Right cardiac atrium (tissue), 5 donors: ENCODE measurements at places on chromosomes 3 and 15.

DNA sequence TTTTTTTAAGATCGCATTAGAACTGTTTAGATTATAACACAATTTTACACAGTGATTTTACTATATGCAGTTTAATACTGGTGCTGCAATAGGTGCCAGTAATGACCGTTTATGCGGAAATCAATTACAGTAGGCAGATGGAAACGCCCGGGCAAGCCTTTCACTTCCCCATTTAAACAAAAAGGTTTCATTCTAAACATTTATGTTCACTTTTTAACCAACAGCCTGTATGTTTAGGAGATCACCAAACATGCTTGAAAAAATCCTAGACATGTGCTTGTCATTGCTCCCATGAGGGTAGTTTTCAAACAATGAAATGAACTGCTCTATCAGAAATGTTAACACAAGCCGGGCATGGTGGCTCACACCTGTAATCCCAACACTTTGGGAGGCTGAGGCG, 2.7 kb downstream of the BNIP2 start:
- DNase-seq = no peak

- DNase-seq = no peak
These were observed 47.4 kb downstream of the CMTM8 start for GRCh38 chr3:32285891-32286290.

DNA sequence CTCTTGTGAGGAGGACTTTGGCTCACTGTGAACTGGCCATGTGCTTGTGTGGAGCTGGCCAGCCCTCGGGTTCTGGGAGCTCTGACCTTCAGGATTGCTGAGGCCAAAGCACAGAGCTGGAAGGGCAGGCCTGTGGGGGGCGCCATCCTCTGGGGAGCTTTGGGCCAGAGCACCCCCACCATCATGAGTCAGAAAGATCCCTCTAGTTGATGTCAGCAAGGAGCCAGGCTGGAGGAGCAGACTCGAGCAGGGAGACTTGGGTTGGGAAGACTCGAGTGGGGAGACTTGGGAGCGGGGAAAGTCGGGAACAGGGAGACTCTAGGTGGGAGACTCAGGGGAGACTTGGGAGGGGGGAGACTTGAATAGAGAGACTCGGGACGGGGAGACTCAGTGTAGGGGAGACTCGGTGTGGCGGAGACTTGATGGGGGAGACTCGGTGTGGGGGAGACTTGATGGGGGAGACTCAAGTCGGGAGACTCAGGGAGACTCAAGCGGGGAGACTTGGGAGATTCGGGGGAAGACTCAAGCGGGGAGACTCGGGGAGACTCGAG, 37.7 kb upstream of the PLXNA1 start:
- DNase-seq = no peak

DNA sequence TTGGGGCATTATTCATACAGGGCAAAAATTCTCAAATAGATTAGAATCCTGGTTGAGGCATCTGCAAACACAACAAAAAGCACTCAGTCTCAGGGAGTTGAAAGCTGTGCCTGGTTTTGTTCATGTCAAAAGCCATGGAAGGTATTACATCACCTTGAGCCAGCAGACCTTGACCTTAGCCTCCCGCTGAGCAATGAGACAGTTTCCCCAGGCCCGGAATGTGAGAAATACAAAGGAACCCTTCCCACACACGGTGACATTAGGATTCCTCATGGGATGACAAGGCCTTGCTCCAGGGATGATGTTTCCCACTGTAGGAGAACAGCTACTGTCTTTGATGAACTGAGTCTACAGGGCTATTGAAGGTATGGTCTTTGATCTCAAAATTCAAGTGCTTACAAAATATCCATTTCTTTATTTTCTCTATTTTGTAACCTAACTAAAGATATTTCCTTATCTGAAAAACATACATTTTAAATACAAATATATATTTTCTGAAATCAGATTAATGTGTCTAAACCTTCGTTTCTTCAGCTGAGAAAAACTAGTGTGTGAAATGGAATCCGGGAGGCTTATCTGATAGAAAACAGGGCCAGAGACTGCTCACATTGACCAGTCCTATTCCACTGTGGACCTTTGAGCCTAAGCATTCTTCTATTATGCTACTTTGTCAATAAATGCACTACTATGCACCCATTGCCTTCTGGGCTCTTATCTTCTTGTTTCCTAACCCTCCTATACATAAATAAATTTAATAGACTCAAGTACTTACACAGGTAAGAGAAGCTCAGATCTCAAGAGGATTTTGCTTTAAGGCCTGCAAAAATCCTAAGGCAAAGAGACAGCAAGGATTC, 298.2 kb downstream of the KBTBD8 start:
- DNase-seq = no peak

GRCh38 chr3:71495708-71496472, 87.6 kb downstream of the FOXP1 start:
- DNase-seq = no peak

- no peak for DNase-seq
These were observed 25.4 kb upstream of the SPPL2A start for GRCh38 chr15:50790778-50791453.

DNA sequence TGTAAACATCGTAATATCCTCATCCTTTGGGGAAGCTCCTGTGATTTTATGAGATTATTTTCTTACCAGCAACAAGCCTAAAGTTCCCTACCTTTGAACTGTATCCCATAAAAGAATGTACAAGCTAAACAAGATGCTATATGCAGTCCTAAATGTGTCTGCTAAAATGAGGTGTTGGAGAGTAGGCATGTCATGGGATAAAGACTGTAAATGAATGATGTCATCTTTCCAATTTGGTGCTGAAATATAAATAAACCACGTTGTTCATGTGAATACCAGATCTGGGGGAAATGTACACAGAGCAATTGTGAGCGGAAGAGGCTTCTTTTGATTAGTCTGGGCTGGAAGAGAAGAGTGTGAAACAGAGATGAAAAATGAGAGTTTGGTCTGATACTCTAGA, 214.9 kb upstream of the WNT5A start:
- DNase-seq = no peak

DNA sequence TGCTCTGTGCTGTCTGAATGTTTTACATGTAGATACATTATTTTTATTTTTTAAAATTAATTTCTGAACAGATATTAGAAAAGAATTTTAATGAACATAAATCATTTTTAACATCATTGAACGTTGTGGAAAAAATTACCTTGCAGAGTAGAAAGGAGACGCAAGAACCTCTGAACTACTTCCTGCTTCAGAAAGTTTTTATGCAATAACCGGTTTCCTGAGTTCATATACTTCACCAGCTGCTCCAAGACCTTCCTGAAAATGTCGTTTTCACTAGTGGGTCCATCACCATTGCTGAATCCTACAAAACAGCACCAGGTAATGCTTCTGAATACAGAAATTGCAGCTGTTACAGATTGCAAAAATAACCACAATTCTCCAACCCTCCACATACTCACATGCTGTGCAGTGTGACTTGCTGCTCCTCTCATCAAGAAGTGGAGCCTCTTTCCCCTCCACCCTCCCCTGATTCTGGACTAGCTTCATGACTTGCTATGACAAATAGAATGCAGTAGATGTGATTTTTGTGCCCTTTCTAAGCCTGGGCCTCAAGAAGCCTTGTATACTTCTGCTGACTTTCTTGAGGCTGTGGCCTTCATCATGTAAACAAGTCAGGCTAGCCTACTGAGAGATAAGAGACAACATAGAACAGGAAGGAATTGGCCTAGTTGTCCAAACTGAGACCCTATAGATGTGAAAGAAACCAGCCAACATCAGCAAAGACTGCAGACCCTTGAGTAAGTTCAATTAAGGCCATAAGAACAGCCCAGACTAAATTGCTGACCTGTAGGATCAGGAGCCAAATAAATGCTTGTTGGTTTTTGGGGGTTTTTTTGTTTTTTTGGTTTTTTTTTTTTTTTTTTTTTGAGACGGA, 80.4 kb downstream of the TRANK1 start:
- no peak for DNase-seq

DNA sequence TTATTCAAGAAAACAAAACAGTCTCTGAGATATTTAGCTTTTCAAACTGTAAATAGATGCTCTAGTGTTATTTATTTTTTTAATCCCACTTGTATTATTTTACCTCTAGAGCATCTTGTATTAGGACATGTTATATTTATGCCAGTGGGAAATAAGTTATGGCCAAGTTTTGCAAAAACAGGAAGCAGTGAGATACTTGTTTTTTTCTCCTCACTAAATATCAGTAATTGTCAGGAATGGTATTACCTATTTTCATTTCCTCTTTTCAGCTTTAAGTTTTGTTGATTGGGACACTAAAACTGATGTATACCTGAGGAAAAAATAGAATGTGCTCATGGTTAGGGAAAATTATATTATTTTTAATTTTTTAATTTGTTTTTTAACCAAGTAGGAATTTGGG, 8.6 kb upstream of the IL20RB start:
- DNase-seq = no peak

- no peak for DNase-seq
These were observed 10.6 kb downstream of the RPS27L start for GRCh38 chr15:63146684-63147083.

- DNase-seq = peak; percentile 73
These were observed at the start of gene GPR160 for GRCh38 chr3:170037463-170038433. Gene GPR160 (plus strand): TSS chr3:170037995. CDS start chr3:170083973, 45,978 bp downstream.

GRCh38 chr3:112531358-112531781, 30.4 kb downstream of the ATG3 start:
- no peak for DNase-seq

GRCh38 chr3:169861871-169862270, 7.9 kb downstream of the LRRC31 start:
- no peak for DNase-seq

DNA sequence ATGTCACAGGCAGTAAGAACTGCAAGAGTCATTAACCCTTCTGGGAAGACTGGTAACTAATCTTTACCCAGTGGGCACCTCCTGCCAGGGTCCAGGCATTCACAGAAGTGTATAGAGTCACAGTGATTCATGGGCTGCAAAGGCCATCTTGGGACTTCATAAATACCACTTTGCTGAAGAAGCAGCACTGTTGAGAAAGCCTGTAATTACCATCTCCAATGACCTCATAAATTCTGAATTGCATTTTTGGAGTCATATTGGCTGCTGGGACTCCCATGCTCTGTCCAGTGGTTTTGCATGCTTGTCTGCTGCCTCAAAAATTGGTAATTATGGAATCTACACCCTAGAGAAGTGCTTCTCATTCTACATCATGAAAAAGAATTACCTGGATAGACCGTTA, 837.2 kb downstream of the NTRK3 start:
- DNase-seq = no peak

DNA sequence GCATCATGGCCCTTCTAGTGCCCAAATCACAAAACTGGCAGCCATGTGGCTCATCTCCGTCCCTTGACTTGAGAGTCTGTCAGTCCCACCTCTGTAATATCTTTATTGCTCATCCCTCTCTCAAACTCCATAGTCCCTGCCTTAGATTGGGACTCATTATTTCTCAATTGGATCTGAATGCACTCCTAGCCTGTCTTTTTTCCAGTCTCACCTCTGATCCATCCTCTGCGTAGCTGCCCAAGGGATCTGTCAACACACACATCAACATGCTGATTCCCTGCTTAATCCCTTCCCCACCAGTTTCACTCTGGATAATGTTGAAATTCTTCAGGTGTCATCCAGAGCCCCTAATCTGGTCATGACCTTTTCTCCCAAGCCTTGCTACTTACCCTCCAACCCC, 39.3 kb downstream of the NMNAT3 start:
- no peak for DNase-seq

GRCh38 chr3:127237835-127238234, 44.9 kb downstream of the PRR23E start:
- no peak for DNase-seq

- no peak for DNase-seq
These were observed 57.5 kb downstream of the RBMS3 start for GRCh38 chr3:29338377-29338776.

- DNase-seq = no peak
These were observed 54.2 kb downstream of the DTWD1 start for GRCh38 chr15:49675041-49675440.
